ENCODE measurements at places on chromosomes 12 and 14.

GRCh38 chr14:88130057-88130432 lies 125.1 kb downstream of the GPR65 start:
- no peak for DNase-seq

DNA sequence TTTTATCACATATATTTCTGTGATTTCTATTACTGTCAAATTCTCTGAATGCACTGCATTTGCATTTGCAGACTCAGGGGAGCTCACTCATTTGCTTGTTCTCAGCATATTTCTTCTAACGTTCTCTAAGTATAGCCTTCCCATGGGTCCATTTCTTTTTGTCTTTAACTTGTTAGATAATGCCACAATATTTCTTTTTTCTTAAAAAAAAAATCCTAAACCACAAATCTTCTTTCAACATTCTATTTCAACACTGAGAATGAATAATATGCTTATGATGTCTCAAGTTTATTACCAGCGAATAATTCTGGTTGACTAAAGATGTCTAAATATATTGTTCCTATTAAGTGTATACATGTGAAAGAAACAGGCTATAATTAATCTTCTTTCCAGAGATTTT lies 200.2 kb downstream of the ANO6 start:
- DNase-seq = no peak

- DNase-seq = no peak
These were observed 1.7 kb upstream of the SPATS2 start for GRCh38 chr12:49365542-49365941.

DNA sequence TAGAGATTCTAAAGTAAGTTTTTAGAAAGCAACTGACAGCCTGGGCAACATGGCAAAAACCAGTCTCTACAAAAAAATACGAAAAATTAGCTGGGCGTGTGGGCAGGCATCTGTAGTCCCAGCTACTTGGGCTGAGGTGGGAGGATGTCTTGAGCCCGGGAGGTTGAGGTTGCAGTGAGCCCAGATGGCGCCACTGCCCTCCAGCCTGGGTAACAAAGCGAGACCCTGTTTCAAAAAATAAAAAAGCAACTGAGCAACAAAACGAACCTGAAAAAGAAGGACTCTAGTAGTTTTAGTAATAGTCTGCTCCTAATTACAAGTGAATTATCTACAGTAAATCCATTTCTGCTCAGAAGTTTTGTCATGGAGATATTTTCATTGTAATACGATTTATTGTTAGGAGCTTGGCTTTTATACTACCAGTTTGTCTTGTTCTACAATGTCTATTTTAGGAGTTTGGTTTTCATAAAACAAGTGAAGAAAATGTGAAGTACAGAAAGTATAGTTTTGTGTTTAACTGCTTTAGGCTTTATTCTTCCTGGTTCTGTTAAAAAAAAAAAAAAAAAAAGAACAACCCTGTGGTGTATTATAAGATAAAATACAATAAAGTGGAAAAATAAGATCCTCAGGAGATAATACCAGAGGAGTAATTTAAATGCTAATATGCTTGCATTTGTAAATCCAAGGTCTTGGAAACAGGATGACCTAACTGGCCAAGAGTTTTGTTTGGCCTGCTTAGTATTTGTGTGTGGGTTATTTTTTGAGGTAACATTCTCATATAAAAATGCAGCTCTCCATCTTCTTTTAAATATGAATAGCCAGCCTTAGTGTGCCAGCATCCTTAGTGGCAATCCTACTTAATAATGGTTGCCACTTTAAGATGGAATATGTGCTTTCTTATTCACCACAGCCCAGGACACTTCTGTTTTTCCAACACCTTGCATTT lies 2.8 kb downstream of the TMX1 start:
- DNase-seq = no peak

GRCh38 chr14:96829791-96830190 lies 32.6 kb downstream of the VRK1 start:
- DNase-seq = no peak

GRCh38 chr12:46486588-46486987 lies 114.0 kb upstream of the SLC38A2 start:
- DNase-seq = no peak

DNA sequence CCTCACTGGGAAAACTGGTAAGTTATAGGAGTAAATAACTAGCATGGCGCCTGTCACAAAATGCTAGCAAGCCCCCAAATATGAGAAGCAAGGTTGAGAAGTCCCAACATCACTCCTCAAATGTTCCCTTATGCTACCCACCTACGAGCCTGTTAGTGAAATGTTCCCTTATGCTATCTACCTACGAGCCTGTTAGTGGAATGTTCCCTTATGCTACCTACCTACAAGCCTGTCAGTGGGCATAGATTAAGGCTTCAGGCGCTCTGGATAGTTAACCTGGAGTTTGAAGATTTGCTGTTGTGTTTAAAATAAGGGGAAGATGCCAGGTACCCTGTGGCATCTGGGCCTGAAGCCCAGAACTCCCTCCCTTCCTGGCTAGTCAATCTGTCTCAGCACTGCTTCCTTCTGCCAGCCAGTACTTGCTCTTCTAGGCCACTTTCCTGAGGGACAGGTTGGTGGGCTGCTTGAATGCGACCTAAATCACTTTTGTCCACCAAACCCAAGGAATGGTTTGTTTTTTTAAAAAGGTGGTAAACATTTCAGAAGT lies 67.1 kb upstream of the SINHCAF start:
- no peak for DNase-seq

GRCh38 chr12:67702136-67702535 lies 53.6 kb downstream of the DYRK2 start:
- DNase-seq = no peak

GRCh38 chr14:24978862-24979724 lies 70.9 kb downstream of the STXBP6 start:
- DNase-seq = no peak

GRCh38 chr12:130155416-130156073 lies 6.7 kb upstream of the FZD10 start:
- no peak for DNase-seq

GRCh38 chr12:65825507-65826352 lies 1.4 kb downstream of the HMGA2 start:
- DNase-seq = peak; percentile 63

DNA sequence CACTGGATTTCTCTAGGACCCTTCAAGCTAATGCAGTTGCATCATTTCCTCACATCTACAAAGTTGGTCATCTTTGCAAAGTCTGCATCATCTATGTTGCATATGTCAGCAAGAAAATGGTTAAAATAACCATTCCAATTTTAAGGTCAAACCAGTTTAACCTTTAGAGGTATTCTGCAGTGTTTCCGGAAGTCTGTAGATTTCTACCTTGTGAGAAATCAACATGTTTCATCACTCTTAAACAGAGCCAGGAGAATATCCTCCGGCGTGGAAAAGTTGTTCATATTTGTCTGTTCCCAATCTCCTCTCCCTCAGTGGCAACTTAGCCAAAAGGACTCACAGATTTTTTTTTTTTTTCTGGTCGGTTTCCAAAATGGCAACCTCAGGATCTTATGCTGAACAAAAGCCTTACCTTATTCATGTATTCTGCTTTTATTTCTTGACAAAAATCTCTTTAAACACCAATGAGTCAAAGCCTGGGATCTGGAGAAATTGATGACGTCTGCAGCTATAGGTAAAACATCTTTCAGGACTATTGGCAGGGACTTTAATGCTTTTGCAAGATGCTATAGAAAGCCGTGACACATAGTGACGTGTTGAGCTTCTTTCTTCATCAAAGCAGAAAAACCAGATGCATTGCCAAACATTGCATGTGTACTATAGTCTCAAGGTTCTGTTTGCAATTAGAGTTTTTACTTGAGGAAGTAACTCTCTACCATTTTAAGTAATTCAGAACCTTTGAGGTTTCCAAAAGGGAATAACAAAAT lies 16.0 kb upstream of the CDK17 start:
- DNase-seq = no peak

DNA sequence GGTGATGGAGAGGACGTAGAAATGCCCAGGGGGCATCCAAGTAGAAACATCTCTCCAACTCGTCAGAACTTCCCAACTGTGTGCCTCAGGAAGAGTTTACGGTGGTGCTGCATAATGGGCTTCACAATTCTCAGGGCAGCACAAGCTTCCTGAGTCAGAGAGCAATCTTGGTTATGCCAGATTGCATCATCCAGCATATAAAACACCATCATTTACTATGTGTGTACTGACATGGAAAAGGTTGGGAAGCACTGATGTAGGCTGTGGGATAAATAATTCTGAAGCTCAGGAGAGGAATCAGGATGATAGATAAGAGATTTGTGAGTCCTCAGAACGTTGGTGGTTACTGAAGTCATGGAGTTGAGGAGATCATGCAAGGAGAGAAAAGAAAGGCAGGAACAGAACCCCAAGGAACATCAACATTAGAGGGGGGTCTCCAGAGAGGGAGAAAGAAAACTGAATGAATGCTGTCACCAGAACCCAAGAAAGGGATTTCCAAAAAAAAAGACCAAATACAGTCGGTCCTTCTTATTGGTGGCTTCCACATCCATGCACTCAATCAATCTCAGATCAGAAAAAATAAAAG lies 4.7 kb upstream of the NCKAP5L start:
- DNase-seq = no peak

DNA sequence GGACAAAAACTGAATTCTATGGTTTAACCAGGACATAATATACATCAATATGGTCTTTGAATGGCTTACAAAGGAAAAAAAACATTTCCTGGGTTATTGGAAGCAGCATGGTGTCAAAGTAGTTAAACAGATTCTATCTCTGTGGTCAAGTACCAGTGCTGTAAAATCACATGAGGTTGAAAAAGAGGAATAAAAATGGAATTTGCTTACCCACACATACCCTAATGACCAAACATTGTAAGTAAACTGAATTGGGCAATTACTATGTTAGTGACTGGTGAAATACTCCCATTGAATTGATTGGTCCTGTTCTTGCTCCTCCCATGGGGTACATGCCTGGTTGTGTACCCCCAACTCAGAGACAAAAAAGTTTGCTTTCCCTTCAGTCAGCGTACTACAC lies 19.6 kb downstream of the IFNG start:
- DNase-seq = no peak

DNA sequence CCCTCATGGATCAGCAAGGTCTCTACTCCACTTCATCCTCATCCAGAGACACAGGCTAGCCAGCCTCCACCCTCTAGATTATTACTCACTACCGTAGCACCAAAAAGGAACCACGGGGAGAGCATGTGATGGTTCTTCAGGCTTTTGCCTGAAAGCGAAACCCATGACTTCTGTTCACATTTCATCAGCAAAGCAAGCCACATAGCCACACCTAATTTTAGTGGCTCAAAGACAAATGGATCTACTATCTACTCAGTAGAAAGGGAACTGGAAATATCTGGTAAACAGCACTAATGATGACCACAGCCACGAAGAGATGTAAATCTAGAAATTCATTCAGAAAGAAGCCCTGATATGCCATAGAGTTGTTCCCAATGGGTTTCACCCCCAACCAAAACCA lies 51.4 kb downstream of the VCPKMT start:
- no peak for DNase-seq

DNA sequence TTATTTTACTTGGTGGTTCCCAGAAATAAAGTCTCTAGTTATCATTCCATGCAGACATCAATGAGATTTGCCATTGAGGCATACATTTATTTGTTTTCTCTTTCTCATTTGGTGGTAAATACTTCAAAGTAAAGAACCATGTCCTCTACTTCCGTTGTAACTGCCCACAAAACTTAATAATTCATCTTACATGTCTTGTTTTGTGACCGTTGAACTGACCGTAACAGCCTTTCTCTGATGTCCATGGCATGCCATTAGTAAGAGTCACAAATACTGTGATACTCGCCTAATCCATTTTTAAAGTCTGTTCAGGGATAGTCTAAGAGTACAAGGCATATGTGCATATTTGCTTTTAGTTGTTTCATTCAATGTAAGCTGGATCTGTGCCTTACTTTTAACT lies 145.3 kb downstream of the ETV6 start:
- DNase-seq = no peak

DNA sequence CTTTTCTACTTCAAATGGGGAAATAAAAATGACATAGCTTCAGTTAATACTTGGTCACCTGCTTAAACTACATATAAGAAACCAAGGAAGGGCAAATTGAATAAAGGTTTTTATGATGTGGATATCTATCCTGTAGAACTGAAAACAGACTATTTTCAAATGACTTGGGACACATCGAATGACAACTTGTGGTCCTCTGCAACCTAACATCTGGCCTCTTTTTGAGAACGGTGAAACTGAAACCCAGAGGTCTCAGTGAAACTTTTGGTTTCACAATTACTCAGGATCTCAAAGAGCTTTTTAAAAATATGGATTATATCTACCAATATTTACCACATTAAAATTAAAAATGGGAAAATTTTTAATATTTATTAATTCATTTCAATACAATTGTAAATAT lies 65.2 kb downstream of the PPP2R5E start:
- DNase-seq = no peak

DNA sequence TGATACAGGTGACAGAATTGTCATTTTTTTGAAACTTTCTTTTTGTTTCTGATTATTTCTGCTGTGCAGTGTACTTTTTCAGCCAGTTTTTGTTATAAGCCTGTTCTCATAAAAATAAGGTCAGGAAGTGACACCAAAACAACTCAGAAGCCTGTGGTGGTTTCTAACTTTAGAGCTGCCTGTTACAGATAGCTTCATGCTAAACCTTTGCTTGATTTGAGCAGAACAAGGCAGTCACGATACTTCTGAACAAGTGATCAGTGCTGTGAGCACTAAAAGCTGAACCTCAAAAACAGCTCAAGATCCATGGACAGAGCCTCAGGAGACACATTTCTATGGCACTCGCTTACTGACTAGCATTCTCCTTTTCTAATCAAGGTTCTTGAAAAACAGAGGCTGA lies 82.0 kb downstream of the PRKCH start:
- DNase-seq = no peak

DNA sequence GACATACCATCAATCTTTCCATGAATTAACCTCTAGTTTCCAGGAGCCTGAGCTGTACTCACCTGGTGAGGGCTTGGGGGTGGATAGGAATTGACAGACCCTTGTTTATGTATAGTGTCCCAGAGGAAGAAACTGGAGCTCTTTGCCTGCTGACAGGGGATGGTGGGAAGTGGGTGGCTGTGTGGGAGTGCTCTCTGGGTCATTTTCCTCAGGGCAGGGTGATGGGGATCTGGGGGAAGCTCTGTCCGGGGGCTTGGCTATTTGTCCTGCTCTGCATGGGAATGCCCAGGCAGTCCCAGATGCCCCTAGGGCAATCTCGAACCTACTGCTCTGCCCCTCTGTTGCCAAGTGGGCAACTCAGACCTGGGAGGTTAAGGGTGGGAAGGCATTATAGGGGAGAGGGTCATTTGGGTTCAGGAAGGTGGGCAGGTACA lies 21.8 kb upstream of the DHRS2 start:
- no peak for DNase-seq

- peak; percentile 38 for DNase-seq
These were observed 107.3 kb downstream of the PPP2R5E start for GRCh38 chr14:63435838-63436237.

Data from right cardiac atrium (tissue), 5 donors.